ENCODE measurements at places on chromosomes 4 and X.
A peak's percentile ranks its signal among the peaks of the same experiment; 100 is the strongest.

GRCh38 chr4:1393866-1394265, 12.4 kb downstream of the NKX1-1 start:
- no peak for DNase-seq

- DNase-seq: peak; percentile 1
These were observed 110.6 kb upstream of the FSTL5 start for GRCh38 chr4:162274354-162274753.

DNA sequence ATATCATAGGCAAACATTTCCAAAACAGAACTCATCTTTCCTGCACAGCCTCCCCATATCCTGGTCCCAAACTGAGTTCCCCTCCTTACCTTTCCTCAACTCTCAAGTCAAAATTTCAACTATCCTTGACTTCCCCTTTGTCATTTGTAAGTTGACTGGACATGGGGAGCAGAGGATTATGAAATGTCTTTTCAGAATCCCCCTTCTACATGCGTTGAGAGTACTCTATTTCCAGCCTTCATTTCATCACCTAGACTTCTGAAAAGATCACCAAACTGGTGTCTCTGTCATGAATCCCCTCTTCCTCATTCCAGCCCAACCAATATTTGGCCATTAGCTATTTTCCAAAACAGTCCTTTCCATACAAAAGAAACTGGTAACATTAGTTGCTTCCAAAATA, 95.2 kb downstream of the SYNPO2 start:
- no peak for DNase-seq

GRCh38 chr4:110106931-110107296, 91.5 kb downstream of the ELOVL6 start:
- DNase-seq: no peak

DNA sequence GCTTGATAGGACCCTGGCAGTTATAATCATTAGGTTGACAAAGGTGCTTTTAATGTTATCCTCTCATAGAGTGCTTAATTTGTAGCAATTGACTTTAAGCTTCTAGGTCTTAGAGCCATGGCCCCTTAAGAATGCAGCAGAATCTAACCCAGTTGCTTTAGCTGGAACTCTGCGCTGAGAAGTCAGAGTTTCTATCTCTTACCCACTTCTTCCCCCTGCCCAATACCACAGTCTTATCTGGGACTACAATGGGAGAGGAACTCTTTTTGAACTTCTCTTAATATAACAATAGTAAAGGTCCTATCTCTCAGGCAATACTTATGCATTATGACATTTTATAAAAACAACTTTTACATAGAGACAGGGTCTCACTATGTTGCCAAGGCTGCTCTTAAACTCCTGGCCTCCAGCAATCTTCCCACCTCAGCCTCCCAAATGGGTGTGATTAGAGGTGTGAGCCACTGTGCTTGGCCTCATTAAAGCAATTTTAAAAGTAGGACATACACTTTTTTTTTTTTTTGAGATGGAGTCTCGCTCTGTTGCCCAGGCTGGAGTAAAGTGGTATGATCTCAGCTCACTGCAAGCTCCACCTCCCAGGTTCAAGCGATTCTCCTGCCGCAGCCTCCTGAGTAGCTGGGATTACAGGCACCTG, 1.8 kb downstream of the TLR10 start:
- no peak for DNase-seq

DNA sequence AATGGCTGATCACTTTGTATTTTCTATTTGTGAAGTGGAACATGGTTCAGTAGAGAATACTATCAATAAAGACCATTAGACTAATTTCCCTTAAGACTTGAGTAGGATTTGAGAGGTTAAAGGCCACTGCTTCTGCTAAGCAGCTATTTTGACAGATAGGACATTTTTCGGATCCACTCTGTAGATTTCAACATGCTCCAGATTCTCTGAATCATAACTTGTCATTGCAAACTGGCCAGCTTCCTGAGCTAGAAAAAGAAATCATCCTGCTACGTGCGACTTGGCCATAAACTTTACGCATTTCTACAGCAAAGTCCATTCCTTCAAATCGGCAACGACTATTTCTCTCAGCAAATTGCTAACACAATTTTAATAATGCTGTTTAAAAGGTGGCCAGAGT, 55.2 kb downstream of the MGST2 start:
- DNase-seq: no peak

DNA sequence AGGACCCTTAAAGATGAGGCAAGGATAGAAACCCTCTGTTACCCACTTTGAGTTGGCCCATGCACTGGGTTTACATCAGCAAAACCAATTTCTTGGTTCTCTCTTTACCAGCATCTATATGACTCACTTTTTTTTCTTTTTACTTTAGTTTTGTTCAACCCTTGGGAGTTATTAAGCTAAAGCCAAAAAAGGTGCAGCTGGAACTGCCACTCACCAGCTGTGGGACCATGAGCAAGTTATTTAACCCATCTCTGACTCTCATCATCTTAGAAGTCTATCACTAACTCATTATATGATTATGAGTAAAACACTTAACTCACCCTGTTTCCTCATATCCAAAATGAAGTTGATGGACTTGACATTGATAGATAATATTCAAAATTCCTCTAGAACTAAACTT, 53.4 kb downstream of the GABRB1 start:
- no peak for DNase-seq
